ENCODE measurements at places on chromosomes 4 and X.

GRCh38 chrX:105211066-105211575 is 9.4 kb downstream of the TEX13A start:
- DNase-seq: no peak

- no peak for DNase-seq
These were observed 26.2 kb upstream of the FREM3 start for GRCh38 chr4:143726714-143727113.

GRCh38 chr4:78363031-78363570 is 188.5 kb upstream of the ANXA3 start:
- DNase-seq: no peak

DNA sequence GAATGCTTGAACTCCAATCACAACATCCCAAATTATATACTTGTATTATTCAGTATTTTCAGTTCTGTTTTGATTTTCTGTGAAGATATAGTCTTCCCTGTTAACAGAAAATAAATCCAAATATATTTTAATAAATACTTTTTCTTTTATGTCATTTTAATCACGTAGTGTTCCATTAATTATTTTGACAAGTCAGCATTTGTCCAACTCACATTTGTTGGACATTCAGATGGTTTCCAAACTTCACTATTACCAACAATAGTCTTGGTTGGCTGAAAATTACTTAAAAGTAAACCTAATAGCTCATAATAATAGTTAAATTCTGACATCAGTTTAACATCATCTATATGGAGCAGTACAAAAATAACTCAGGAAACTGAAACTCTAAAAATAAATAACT is 60.7 kb upstream of the SPANXD start:
- DNase-seq: no peak

DNA sequence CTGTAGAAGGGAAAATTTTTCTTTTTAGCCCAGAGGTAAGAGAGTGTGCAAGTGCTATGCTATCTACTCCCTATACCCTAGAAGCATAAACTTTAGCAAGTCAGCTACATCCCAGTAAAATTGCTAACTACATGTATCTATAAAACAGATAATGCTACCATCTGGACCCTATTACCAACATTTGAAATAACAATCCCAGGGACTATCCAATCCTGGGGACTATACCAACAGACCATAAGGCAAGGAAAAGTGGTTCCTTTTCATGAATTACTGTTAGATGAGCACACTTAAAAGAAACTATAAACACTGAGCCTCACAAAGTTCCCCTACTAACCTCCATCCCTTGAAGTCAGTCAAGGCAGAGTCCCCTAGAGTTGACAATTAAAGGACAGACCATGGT is 213.6 kb upstream of the VEGFC start:
- DNase-seq: no peak

DNA sequence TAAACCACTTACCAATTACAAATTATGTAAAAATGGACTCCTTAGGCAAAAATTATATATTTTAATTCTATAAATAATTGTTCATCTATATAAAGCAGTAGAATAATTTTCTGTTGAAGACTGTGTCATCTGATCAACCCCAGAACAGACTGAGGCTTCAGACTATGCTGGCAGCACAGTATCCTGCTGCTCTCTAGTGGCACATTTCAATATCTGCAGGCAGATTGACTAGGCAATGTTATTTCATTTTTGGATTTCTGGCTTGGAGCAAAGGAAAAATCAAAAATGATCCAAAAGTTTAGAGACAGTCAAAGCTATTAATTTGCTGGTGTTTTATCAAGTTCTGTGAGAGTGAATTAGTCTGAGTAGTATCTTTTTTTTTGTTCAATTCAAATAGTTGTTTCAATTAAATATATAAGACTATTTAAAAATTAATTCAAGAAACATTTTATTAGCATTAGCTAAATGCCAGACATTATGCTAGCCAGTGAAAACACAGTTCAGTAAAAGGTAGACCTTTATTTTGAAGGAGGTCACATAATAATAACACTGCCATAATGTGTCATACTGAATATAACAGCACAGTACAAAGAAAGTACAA is 21.3 kb upstream of the SULT1E1 start:
- DNase-seq: peak; percentile 11

GRCh38 chrX:151970661-151971060 is 3.8 kb downstream of the GABRE start:
- DNase-seq: no peak

GRCh38 chr4:125303058-125303457 is 11.7 kb upstream of the FAT4 start:
- no peak for DNase-seq

DNA sequence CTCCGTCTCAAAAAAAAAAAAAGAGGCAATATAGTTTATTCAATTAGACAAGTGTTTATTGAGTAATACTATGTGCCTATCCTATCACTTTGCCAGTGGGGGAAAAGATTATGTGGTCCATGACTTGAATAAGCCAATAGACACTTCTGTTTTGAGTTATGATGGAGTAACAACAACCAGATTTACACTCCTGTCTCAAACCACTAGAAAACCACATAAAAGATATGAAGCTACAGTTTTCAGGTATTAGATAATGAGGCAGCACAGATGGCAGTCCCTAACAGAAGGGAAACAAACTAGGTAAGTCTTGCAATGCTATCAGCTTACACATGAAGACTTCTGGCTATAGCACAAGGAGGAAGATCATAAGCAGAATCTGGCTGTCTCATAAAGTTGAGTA is 22.5 kb downstream of the NFXL1 start:
- no peak for DNase-seq

DNA sequence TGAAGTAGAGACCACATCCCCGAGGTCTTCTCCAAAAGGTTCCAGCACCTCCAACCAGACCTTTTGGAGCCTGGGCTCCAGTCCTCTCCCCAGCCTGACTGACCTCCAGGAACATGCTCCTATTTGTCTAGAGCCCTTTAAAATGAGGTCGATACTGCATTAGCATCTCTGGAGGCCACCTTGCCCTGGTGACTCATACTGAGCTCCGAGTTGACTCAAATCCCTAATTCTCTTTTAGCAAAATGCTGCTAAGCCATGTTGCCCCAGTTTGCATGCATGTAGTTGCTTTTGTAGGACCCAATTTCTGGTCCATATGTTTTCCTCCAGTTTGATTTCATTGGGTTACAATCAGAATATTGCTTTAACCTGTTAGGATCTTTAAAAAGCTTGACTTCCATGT is 43.5 kb upstream of the CITED1 start:
- no peak for DNase-seq

GRCh38 chr4:85475631-85476233 is 782 bp downstream of the ARHGAP24 start:
- DNase-seq: no peak
